ENCODE measurements at places on chromosomes 4 and X.

DNA sequence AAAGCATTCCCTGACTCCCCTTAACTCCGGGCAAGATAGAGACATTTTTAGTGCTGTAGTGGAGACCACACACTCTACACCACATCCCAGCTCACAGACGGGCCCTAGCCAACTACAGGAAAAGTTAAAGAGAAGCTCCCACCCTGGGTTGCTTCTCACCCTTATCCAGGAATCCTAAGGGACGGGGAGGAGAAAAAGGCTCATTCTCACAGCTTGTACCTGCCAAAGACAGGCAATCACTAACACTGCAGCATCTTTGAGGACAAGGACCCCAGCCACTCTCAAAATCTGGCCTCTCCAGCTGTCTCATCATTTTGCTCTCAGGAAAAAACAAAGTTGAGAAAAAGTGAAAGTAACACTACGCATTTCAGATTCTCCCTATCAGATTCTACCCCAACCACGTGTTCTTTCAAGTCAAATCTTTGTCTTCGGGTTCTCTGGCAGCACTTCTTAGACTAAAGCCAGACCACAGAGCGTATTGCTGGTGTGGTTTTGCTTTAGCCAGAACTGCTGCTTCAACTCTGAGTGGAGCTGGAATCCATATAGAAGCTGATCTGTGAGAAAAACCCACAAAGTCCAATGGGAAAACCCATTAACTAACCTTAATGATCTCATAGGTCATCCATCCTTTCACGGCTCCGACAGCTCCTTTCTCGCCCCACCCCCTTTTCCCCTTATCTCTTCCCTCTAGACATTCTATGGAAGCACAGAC, 605.9 kb upstream of the DIPK2B start:
- DNase-seq = no peak

DNA sequence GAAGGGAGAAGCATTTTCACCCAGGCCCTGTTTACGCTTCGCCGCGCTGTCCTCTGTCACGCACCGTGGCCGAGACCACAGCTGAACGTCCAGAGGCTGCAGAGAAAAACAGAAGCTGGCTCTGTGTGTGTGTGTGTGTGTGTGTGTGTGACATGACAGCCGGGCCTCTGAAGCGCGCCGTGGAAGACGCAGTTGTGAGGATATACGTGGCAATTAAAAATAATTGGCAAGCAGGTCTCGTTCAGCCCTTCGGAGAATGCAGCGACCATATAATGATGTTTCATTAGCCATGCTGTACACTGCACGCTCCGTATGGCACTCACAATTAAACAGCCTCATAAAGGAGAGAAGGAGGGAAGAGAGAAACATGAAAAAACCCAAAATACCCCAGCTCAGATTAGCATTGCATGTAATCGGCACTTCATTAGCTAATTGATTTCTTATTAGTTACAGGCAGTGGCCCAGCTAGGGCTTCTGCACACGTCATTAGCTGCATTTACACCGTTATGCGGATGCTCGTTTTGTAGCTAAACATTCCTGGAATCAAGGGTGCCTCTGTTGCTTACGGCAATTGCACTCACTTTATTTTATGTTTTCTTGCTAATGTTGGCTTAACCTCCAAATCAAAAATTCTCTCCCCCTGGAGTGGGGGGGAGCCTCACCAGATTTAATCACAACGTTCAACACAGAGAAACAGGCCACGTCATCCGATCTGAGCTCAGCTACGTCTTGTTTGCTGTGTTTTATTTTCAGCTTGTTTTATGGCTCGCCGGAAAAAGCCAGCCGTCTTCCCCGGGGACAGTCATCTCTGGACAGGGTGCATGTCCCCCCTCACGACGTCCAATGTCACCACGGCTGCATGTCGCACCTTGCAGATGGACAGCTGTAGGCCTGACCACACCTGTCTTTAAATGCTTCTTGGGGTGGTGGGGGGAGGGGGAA, 74.6 kb upstream of the SHOX start:
- no peak for DNase-seq

DNA sequence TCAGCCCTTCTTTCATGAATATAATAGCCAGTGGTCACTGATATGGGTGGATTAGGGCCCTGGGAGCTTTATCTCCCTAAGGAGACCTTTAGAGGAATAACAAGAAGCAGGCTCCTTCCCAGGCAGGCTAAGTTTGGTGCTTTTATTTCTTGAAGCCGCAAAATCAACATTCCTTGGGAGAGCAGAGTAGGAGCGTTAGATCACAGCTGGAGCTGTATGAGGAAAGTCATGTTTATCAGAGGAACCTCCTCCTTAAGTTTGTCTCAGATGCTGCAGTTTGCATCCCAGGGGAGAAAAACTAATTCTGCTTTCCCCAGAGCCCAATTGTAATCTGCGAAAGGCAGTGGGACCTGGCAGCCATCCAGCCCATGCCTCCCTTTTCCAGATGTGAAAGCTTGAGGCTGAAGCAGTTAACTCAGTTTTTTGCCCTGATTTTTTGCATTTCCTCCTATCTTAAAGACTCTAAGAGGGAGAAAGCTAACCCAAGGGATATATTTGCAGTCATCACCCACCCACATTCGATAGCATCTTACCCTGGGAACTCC, 186.0 kb upstream of the FRMPD4 start:
- DNase-seq = no peak

DNA sequence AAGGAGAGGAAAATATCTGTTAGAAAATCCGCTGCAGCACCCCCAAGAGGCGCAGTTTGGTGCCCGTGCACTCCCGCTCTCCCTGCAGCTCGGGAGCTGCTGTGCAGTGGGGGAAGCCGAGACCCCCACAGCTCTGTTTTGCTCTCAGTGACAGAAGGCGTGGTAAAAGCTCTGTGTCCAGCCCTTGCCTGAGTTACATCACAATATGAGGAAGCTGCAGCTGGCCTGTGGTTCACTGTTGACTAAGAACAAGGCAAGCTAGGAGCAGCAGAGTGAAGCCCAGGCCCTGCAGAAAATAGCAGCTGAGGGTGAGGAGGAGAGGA, 88.5 kb upstream of the ADRA2C start:
- DNase-seq = no peak

DNA sequence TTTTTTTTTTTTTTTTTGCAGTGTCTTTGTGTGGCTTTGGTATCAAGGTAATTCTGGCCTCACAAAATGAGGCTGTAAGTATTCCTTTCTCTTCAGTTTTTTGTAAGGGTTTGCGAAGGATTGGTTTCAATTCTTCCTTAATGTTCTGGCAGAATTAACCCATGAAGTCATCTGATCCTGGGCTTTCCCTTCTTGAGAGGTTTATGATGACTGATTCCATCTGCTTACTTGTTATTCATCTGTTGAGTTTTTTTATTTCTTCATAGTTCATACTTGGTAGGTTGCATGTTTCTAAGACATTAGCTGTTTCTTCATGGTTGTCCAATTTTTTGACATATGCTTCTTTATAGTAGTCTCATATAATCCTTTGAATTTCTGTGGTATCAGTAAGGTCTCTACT, 181.4 kb upstream of the PDE5A start:
- DNase-seq = no peak

GRCh38 chr4:107760281-107760947, 40.4 kb upstream of the PAPSS1 start:
- no peak for DNase-seq

- DNase-seq = peak; percentile 41
Observed at GRCh38 chr4:2441393-2442174, 22.8 kb downstream of the CFAP99 start.
